ENCODE measurements at places on chromosomes 11 and 22. TPM values are rescaled to one million over a fixed set of nuclear protein-coding genes. Genes with fewer than 3 reads are reported as not detected.

Gene TRIM29
- total RNA-seq, result 0.54 TPM

Gene CDKN1C
- total RNA-seq, result 24.0 TPM

Gene OR6A2
- 0.22 TPM for total RNA-seq

Gene TBX10
- total RNA-seq, result not detected

Gene OR9G1
- not detected for total RNA-seq

Gene DDI1
- not detected for total RNA-seq

Gene PCF11
- total RNA-seq, result 41.9 TPM

Gene CCDC188
- total RNA-seq, result not detected

Gene SYT7
- 27.4 TPM for total RNA-seq

Gene NXPE2
- total RNA-seq, result not detected

Gene POTEH
- total RNA-seq, result not detected

Gene MEI1
- total RNA-seq, result 0.64 TPM

Gene OR51B4
- 43.7 TPM for total RNA-seq

Gene UEVLD
- total RNA-seq, result 13.7 TPM

Gene OR51E2
- total RNA-seq, result not detected

Gene GGTLC2
- total RNA-seq, result not detected

Gene ZNF214
- total RNA-seq, result 2.1 TPM

Gene FLRT1
- total RNA-seq, result 0.15 TPM

Measured in HCT116 (cell line).